ENCODE measurements at places on chromosomes 7 and 10.
A peak's percentile ranks its signal among the peaks of the same experiment; 100 is the strongest.

- DNase-seq: no peak
Measured at GRCh38 chr7:12661581-12661980, 25.9 kb upstream of the ARL4A start.

DNA sequence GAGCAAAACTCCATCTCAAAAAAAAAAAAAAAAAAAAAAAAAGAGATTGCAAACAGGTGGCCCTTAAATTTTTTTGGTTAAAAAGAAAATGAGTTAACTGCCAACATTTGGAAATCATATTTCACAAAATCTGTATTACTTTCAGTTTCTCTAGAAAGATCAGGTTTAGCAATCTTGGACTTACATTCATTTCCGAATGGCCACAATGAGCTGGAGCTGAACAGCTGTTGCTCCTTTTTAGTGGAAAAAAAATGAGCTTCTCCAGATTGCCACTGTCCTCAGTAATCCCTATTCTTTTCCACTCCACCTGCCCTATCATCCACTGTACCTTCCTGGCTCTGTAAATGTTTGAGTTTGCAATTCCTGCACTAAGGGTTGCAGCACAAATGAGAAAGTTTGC, 43.6 kb downstream of the RAB11FIP2 start:
- no peak for DNase-seq

DNA sequence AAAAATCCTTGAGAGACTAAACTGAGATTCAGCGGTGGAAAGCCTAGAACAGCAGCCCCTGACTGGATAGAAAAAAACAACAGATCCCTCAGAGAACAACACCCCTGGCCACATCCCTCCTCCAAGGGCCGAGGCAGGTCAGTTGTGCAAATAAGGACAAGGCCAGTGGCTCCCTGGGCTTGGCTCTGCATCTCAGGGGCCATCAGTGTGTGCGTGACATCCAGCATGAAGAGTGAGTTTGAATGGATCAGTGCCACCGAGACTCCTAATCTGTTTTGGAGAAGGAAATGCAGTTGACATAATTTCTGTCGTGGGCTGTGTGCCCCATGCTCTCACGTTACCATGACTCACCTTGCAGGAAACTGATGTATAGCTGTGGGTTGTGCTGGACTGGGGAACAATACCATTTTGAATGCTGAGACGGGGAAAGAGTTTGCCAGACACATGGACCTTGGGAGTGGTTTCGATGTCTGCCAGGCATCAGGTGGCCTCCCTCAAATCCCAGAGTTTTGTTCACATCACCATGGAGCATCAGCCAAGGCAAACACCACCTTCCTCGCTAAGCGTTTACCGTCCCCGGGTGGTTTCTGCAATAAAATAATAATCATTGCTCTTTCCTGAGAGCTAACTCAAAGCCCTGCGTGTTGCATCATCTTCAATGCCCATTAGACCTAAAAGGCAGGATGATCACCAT, 153.2 kb upstream of the FZD8 start:
- no peak for DNase-seq

DNA sequence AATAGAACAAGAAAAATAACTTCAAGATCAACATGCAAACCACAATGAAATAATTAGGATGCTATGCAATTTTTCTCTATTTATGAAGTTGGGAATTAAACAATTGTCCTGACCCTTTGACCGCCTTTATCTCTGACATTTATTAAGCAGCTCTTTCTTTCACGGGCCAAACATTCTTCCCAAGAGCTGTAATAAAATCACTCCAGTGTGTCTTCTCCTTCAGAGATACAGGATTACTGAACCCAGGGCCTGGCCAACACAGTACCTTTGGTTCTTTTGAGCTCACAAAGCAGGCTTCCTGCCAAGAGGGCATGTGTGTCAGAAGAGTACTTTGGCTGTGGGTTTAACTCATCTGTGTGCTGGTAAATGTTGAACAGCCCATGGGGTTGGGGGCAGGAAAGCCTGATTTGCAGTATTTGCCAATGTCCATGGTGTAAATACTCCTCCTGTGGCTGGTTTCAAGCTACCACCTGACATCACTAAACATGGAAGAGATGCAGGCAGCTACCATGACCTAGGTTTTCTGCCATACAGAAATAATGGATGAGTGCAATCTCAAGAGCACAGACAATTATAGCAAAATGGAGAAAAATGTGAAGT, 121.7 kb downstream of the FANK1 start:
- DNase-seq: no peak

DNA sequence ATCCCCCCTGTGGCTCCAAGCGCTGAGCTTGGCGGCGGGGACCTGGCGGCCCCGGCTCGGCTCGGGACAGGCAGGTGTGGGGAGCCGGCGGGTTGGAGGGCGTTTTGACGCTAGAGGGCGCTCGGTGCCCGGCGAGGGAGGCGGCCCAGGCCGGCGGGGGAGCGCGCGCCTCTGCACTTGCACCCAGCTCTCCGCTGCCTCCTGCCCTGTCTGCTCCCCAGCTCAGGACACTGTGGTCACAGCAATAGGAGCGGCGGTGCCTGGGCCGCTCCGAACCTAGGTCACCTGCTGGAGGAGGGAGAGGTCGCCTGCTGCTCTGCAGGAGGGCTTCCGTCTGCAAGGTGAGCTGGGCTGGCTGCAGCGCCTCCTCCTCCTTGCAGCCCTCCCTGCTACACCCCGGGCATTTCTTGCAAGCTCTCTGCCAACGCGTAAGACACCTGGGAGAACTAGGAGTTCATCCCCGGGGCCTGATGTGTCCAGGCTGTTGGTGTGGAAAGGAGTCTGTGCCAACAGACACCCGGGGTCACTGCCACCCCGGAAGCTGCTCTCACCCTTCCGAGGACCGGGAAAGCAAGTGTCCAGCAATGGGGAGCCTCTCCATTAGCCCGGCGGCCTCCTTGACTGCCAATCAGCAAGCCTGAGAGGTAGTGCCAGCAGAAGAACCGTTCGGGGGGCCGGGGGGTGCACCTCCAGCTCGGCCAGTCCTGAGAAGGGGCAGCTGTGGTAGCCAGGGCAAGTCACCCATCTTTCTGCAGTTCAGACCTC, 620.4 kb downstream of the GALNT17 start:
- DNase-seq: peak; percentile 1

GRCh38 chr7:91685544-91685943, 195.0 kb downstream of the MTERF1 start:
- DNase-seq: no peak

DNA sequence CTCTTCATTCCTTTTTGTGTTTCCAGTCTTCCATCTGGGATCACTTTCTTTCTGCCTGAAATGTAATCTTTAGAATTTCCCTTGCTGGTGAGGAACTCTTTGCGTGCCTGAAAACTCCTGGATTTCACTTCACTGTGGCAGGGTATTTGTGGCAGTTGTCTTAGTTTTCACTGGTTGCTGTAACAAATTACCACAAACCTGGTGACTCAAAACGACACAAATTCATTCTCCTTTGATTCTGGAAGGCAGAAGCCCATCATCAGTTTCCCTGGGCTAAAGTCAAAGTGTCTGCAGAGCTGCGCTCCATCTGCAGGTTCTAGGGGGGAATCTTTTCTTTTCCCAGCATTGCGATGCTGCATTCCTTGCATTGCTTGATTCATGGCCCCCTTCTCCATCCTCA, 109.3 kb downstream of the RBM20 start:
- no peak for DNase-seq

DNA sequence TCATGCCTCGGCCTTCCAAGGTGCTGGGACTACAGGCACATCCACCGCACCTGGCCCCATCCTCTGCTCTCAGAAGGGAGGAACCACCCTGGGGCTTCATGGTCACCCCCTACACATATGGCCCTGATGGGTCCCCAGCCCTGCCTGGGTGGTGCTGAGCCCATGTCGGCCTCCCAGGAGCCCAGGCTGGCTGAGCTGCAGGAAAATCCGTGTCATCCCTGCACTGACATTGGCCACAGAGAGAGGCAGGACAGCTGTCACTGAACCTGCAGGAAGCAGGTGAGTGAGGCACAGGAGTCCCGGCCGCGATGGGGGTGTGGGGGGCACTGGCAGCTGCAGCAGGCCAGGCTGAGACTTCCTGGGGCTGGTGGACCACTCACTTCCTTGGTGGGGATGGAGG, 8.0 kb downstream of the GRIFIN start:
- DNase-seq: no peak

GRCh38 chr7:34187798-34188307, 282.5 kb downstream of the BMPER start:
- DNase-seq: no peak

DNA sequence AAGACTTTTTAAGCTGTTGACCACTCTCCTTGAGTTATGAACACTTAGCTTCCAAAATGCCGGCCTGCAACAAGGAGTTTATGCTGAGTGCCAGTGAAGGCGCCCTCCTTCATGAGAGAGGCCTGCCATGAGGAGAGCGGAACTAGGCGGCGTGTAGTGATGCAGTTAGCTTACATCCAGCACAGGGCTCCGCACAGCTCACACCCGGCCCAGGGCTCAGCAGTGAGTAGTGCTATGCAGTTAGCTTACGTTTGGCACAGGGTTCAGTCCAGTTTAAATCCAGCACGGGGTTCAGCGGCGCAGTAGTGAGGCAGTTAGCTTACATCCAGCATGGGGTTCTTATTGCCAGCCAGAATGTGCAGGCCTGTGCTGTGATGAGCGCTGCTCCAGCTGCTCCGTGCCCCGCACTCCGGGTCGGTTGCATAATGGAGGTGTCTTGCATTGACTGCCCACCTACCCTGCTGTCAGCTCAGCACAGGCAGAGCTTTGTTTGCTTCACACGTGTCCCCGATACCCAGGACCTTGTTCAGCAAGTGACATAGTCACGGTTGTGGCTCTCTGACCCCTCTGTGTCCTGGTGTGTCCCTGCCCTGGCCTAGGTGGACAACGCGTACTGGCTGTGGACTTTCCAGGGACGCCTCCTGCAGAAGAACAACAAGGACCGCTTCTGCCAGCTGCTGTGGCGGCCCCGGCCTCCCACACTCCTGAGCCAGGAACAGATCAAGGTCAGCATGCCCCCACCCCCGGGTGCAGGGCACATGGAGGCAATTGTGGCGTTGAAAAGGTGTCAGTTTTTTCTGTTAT, 21.9 kb downstream of the EIF3B start:
- no peak for DNase-seq

GRCh38 chr10:12418725-12419261, 69.4 kb downstream of the CAMK1D start:
- DNase-seq: no peak

- DNase-seq: peak; percentile 25
Measured at GRCh38 chr10:114821915-114822443, 399 bp downstream of the FHIP2A start.

- DNase-seq: no peak
Measured at GRCh38 chr7:18221377-18222293, 194.0 kb upstream of the PRPS1L1 start.

- DNase-seq: no peak
Measured at GRCh38 chr10:218798-219197, 83.5 kb downstream of the ZMYND11 start.

GRCh38 chr10:94080108-94080507, 86.4 kb downstream of the PLCE1 start:
- DNase-seq: no peak

DNA sequence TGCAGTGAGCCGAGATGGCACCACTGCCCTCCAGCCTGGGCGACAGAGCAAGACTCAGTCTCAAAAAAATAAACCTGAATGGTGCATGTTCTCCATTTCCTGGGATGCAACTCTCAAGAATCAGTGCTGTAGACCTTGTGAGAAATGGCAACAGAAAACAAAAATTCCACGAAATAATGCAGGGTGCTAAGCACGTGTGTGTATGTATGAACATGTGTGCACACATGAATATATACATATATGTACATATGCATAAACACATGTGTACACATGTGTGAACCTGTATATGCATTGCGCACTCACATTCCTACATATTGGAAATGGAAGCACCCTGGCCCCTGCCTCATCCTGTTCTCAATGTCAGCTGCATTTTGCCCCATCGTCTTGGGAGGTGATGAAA, 548.5 kb downstream of the TCERG1L start:
- DNase-seq: no peak

GRCh38 chr10:53009961-53010907, 237.7 kb upstream of the MBL2 start:
- no peak for DNase-seq

DNA sequence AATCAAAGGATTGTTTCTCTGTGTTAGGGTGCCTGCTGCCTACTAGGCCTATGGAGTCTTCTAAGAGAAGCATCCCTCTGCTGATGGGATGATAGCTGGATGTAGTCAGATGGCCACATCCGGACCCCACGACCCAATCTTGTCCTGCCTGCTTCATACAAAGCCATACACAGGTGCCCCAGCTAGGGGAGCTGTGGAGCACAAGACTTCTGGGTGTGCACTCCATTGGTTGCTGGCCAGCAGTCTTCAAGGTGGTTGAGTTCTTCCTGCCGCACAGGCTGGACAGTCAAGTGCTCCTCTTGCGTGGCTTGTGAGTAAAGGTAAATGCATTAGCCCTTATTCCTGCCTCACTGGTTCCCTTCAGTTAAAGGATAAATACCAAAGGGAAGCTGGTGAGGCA, 120.2 kb downstream of the TEX36 start:
- no peak for DNase-seq

- no peak for DNase-seq
Measured at GRCh38 chr10:132492323-132493025, 45.1 kb upstream of the INPP5A start.

DNA sequence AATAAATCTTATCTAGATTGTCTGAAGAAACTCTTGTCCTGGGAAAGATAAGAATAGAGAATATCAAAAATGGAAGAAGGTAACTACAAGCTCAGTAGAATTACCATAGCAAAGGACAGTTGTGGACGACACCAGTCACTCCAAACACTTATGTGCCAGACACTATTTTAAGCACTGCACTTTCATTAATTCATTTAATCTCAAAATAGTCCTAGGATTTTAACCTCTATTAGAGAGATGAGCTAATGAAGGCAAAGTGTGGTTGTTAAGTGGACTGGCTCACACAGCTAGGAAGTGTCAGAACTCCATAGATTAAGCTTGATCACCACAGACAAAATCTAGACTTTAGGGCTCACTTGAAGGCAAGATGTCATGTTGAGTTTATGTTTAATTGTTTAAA, 168.9 kb downstream of the CDC14C start:
- no peak for DNase-seq

- DNase-seq: no peak
Measured at GRCh38 chr10:61179771-61180170, 235.8 kb upstream of the RHOBTB1 start.

DNA sequence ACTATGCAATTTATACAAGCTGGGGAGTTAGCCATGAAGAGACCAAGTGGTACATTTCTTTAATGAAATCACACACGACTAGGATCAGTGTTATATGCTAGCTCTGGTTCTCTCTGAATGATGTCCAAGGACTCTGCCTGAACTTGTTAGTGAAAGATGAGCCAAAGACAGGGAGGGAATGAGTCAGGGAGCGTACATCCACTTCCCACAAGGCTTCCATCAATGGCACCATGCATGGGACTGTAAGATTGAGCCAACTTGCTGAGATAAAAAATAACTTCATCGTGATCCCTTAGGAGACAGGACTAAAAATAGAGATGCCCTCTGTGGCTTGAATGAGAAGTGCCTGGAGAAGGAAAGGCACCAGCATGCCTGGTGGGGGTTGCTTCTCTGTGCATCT, 629.7 kb downstream of the ACTR3B start:
- no peak for DNase-seq
